ENCODE measurements at places on chromosomes 2 and 18.

GRCh38 chr2:162297925-162298552, 20.4 kb downstream of the IFIH1 start:
- peak; percentile 66 for DNase-seq

DNA sequence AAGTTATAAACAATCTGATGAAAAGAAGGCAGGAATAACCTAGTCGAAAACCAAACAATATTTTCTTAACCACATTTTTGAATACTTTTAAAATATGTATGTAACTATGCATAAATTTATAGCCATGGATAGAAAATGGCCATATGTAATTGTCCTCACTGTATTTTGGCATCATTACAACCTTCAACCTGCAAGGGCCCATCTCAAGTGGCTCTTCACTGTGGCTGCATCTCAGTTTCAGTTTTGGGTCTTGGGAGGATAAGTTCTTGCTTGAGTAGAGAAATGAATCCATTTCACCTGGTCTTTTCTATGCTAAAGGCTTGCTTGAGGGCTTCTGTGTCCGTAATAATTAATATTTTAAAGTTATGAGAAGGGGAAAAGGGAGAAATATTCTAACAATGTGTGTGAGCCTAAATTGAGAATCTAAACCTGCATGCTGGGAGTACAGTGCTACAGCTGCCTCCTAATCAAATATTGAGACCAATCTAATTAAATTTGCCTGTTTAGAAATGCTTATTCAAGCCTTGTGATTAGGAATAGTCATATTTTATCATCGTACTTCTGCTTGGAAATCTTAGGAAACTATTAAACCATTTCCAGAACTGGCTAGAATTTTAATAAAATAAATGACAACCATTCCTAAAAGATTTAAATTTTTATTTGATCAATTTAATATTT, 92.5 kb downstream of the EML4 start:
- DNase-seq, result no peak

GRCh38 chr2:43054367-43054766, 172.0 kb downstream of the ZFP36L2 start:
- DNase-seq, result no peak

- no peak for DNase-seq
These were observed 83.6 kb downstream of the KLHL29 start for GRCh38 chr2:23468474-23469141.

GRCh38 chr2:137963535-137964065, 673 bp upstream of the HNMT start:
- no peak for DNase-seq

- DNase-seq, result peak; percentile 14
These were observed 41.7 kb downstream of the FRZB start for GRCh38 chr2:182824767-182825158.

- peak; percentile 43 for DNase-seq
These were observed 74.1 kb upstream of the GLI2 start for GRCh38 chr2:120661551-120661950.

GRCh38 chr2:7685342-7686015, 768.3 kb downstream of the RNF144A start:
- DNase-seq, result no peak

DNA sequence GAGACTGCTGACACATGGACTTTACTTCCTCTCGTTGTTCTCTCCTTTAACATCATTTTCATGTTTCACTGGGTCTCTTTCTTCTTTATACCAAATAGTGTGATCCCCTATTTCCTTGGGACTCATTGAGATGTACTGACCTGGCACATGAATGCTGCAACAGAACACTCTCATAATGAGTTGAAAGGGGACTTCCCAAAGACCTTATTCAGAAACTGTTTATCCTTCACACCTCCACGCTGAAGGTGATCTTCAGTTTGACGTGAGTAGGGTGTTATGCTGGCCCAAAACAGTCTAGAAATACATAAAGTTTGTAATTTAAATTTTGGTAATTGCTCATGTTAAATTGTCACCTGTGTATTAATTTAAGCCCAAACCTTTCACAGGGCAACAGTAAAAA, 1096.8 kb upstream of the GYPC start:
- no peak for DNase-seq

GRCh38 chr2:143140864-143141661, 11.8 kb downstream of the ARHGAP15 start:
- no peak for DNase-seq

DNA sequence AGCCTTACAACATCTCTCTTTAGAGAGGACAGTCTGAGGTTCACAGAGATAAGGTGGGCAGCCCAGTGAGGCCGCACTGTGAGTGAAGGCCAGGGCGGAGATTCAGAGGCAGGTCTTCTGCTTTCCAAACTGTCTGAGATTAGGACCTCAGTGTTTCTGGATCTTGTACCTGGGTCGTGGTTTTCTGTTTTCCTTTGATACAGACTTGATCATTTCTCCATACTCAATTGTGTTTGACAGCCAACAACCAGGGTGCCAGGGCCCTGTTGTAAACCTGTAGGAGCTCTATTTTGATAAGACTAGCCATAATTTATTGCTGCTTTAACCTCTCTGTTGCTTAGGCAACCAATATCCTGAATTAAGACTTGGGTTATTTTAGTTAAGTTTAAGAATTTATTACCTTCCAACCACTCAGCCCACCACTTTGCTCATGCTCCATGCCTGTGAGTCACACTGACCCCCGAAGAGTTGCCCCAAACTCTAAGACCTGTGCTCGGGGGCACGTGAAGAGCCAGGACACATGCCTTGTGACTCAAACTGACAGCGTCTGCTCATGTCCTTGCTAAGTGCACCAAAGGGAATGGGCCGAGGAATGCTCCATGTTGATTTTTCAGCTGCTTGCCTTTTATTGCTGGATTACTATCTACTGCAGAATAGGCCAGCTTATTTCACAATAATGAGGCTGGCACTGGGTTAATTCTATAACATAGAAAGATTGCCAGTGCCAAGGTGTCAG, 248.6 kb downstream of the BCL2 start:
- no peak for DNase-seq

DNA sequence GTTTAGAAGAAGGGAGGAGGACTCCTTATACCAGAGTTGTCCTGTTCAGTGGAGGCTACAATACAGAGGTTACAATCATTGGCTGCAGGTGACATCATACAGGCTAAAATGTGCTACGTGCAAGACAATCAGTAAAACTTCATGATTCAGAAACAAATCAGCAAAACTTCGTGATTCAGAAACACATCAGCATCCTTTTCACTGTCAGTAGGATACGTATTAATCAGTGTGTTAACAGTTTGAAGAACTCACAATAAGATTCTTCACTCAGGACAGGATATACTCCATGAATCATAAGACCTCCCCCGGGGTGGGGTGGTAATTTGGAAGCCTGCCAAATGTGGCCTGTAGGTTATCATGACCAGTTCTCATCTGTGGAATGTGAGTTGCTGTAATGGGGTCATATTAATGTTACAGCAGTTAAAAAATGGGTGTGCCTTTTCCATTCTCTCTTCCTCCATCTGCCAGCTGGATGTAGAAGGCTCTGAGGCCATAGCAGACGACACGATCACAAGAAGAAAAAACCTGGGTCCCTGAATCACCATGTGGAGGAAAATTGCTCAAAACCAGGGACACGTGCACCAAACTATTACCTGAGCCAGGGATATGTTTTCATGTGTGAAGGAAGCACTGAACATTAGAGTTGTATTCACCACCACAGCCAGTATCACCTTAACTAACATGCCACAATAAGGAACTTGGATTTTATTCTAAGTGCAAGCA, 134.8 kb upstream of the CREB1 start:
- peak; percentile 9 for DNase-seq

GRCh38 chr2:25168256-25169072, at the start of gene POMC:
TSS of gene POMC (minus strand) at chr2:25168580. CDS start at chr2:25164772, 3,808 bp downstream.
- peak; percentile 1 for DNase-seq

- DNase-seq, result no peak
These were observed 73.9 kb downstream of the TGOLN2 start for GRCh38 chr2:85253890-85254289.

GRCh38 chr2:72051971-72052505, 95.6 kb downstream of the CYP26B1 start:
- DNase-seq, result no peak

DNA sequence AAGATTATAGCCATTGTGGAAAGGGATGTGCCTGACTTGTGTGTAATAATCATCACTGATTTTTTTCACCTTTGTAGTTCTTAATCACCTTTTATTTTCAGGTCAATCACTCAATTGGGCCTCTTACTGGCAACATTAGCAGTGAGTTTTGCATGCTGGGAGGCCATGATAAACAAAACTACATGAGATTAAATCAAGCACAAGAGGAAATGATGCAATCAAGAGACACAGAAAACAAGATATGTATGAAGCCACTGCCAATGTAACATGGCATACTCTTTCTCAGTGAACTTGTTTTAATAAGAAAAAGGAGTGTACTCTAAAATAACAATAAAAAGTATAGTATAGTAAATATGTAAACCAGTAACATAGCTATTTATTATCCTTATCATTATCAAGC, 69.9 kb upstream of the FSIP2 start:
- DNase-seq, result no peak

- no peak for DNase-seq
These were observed 87.1 kb downstream of the SS18 start for GRCh38 chr18:26003356-26003755.

DNA sequence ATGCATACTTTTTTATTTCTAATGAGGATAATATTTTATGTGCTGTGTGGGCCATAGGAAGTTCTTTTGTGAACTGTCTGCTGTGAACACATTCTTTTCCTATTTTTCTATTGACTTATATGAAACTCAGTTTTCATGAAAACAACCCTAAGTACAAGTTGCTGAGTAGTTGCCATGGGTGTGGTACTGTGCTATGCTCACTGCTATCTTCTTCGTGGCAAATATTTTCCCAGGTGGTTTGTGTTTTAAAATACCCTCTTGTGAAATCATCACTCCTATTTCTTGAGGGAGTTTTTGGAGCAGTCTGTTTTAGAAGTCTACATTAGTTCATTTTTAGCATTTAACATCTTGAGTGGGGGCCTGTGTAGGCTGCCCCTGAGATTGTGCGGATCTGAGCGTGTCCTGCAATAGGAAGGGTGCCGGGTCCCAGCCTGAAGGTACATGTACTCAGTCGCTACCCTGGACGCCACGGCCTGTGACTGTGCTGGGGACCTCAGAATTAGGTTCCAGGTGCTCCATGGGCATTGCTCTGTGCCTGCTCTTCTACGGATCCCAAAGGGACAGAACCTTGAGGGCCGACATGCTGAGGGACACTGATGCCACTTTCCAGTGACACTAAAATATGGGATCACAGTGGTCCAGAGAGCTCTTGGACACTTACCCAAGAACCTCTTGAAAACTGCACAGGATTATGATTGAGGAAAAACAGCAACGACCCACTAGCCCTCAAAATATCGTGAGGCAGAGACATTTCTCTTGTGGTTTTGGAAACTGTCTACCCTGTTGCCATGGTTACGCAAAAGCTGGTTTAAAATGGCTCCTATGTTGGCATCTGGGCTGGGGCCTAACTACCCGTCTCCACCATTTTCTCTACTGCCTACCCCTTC, 480.4 kb downstream of the TGIF1 start:
- DNase-seq, result no peak

- DNase-seq, result no peak
These were observed 741.7 kb downstream of the PLCL1 start for GRCh38 chr2:198546122-198546521.

DNA sequence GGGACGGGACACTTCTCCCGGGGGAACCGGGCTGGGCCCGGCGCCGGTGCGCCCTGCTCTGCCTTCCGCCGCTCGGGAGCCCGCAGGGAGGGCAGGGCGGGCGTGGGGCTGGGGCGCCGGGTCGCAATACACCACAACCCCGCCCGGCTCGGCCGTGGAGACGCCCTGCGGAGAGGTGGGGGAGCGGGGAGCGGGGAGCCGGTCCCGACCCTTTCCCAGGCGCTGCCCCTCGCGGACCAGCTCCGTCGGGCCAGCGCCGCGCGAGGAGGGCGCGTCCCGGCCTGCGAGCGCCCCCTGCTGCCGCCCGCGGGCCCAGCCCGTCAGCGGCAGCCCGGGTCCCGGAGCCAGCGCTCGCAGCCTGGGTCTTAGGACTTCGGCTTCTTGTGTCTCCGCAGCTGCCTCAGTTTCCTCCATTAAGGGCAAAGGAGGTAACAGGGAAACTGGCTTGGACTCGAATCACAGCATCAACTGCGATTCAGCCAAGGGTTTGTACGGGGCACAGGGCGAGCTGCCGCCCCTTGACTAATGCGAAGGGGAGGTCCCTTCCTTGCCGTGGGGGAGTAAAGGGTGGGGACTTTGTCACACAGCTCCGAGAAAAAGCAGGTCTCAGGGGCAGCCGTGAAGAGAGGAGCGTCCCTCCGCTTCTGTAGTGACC, 635 bp upstream of the ADRA2B start:
- peak; percentile 44 for DNase-seq

- DNase-seq, result no peak
These were observed 64.2 kb downstream of the RPL37A start for GRCh38 chr2:216562696-216563435.

- DNase-seq, result no peak
These were observed 21.5 kb upstream of the PDE1A start for GRCh38 chr2:182448371-182448770.

- no peak for DNase-seq
These were observed 29.3 kb downstream of the AQP12A start for GRCh38 chr2:240720686-240721595.

DNA sequence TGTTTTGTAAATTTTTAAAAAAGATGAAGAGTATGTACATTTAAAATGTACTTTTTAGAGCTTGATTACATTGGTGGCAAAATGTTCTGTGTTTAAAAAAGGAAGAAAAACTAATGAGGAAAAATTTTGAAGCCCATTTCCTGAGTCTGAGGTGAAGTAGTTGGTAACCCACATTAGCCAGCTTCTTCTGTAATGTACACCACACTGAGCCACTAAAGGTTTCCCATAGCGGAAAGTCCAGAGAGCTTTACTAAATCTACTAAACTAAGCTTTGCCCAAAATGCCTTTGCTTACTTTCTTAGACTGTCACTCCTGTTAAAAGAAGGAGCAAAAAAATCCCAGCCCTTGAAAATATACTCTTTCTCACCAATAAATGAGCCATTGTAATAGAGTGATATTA, 804.8 kb upstream of the ZEB2 start:
- DNase-seq, result no peak

GRCh38 chr2:216491793-216492596, 6.6 kb upstream of the RPL37A start:
- no peak for DNase-seq

DNA sequence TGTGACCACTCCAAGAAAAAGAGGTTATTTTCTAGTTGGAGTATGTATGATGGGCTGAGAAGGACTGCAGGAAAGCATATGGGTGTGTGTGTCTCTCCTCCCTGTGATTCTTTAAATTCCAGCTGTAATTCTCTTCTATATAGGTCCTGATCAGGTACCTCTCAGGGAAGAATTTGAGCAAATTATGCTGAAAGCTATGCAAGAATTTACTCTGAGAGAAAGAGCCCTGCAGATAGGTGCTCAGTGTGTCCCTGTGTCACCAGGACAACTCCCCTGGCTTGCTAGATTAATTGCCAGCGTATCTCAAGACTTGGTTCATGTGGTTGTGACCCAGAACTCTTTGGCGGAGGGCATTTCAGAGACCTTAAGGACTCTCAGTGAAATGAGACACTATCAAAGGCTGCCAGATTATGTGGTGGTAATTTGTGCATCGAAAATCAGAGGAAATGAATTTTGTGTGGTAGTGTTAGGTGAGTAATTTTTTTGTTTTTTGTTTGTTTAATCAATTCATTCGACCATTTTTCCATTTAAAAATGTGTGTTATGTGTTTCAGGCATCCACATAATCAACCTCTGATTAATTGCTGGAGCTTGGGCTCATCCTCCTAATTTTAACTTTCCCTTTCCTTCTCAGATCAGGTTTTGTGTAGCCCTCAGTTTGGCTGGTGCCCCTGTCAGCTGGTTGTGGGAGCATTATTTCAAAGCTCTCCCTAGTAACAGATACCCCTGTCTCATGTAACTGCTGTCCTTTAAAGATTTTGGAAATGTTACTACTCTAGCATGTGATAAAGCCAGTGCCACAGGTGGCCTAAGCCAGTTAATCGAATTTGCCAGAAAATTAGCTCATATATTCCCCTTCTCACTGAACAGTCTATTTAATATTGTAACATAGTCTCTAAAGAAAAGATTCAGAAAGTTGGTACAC, 150.9 kb downstream of the ESCO1 start:
- no peak for DNase-seq

All from NCI-H2081 (cell line).